ENCODE measurements at places on chromosomes 5 and 9.

DNA sequence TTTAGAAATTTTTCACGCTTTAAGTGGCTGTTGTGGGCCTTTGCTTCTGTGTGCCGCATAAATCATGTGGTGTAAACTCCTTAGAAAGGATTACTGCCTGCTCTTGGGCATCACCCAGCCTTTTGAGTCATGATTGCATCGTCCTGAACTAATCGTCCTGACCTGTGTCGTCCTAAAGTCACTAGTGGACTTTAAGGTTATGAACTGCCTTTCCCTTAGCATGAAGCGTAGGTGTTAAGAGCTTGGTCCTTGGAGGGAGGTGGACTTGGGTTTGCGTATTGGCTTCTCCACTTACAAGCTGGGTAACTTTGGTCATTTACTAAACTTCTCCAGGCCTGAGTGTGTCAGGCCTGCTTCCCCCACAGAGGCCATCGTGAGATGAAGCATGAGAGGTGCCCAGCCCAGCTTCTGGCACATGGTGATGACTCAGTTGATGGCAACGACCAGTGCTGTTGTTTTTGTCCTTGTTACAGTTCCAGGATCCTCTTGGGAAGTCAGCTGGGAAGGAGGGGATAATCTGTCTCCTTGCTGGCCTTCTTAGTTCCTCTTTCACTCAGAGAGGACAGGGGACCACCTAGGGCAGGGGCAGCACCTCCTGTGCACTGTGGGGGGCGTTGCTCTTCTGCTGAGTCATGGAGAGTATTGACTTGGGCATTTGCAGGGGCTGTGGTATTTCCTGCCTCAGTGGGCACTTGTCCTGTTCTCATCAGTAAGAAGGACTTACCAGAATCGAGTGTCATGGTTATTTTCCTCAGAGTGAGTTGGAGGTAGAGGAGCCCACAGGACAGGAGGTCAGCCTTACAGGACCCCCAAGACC is 54.2 kb upstream of the NCS1 start:
- no peak for DNase-seq

DNA sequence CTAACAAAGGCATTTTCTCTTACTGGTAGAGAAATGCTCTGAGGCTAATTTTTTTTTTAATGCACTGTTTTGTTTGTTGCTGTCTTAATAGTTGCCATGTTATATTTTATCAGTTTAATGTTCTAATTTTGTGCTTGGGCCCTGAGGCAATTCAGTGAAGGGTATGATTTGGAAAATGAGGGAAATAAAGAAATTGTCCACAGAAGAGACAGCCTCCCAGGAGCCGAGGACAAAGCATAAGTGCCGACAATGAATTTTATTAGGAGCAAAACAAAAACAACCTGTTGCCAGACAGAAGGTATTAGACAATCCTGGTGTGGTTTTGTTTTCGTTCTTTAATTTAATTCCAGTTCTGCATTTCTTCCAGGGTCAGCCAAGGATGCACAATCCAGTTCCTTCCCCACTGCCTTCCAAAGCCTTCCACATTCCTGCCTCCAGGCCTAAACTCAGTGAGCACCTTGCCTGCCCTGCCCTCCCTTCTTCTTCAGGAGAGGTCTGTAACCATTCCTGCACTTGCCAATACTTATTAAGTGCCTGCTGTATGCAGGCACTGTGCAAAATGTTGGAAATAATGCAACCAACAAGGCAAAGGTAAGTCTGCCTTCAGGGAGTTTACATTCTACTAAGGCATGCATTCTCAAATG is 4.3 kb upstream of the TCOF1 start:
- DNase-seq, result no peak

DNA sequence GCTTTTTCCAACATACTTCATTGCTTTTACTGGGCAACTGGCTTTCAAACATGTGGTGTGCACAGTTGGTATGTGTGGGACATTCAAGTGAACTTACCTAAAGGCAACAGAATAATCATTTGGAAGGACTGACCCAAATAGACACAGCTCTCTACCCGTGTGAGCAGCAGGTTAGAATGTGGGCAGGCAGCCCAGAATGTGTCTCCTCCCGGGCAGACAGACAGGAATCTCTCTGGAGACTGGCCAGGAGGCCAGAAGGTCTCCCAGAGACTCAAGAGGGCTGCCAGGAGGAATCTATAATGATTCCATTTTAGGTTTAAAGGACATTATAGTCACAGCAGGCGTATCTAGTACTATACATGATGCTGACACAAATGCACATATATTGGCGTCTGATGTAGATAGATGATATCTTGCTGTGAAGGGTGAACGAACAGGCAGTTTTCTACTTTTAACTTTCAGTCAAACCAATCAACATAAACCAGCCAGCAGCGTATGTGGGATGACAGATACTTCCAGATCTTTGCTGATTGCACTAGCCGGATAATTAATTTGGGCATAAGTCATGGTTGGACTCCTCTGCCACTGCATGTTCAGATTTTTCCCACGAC is 297.4 kb upstream of the ZNF608 start:
- DNase-seq, result no peak

DNA sequence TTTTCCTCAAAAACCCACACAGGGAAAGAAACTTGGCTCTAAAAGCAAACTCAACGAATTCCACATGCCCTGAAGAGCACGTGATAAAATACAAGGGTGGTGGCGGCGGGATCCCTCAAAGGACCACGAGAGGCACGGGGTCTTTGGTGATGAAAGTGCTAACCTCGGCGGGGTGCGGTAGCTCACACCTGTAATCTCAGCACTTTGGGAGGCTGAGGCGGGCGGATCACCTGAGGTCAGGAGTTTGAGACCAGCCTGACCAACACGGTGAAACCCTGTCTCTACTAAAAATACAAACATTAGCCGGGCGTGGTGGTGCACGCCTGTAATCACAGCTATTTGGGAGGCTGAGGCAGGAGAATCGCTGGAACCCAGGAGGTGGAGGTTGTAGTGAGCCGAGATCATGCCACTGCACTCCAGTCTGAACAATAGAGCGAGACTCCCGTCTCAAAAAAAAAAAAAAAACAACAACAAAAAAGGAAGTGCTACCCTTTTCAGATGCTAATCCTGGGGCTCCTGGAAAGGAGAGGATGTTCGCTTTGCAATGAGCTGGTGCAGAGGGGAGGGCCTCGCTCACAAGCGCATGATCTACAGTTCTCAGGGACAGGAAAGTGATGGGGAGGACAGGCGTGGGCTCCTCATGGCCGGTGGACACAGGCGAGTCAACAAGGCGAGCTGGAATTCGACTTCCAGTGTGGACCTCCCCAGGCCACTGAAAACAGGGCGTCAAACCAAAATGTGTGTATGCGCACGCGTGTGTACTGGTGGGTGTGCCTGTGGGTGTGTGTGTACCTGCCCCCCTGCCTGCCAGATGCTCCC is 54.1 kb downstream of the USP20 start:
- DNase-seq, result no peak

- DNase-seq, result no peak
These were observed 566.1 kb downstream of the ZNF608 start for GRCh38 chr5:124180299-124180874.

DNA sequence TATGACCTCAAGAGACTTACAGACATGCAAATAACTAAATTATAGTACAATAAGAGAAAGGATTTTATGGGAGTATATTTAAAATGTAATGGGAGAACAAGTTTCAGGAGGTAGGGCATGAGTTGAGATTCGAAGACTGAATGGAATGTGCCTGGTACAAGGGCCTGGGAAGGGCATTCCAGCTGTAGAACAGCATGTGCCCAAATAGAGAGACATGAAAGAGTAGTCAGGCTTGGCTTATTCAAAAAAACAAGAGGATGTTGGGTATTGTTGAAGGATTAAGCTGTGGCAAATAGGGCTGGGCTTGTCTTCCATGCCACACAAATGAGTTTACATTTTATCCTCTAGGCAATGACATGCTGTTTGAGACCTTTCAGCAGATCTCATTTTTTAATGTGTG is 86.9 kb downstream of the FOCAD start:
- no peak for DNase-seq

DNA sequence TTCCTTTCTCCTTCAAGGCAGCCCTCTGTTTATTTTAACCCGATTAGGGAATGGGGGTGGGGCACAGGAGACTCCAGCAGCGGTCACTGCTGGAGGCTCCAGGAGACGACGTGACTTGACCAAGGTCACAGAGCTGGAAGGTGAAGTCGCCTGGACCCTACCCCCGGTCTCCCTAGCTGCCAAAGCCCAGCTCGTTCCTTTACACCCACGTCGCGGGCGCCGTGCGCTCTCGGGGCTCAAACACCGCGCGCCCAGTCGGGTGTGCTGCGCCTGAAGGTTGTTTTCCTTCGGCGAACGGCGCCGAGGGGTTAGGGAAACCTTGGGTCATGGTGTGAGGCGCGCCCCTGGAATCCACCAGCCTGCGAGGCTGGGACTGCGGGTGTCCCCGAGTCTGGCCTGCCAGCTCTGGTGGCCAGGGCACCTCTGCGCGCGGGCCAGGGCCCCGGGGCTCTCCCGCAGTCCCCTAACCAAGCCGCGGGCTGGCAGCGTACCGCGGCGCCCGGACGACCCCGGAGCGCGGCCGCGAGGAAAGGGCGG is 747 bp upstream of the UNC5A start:
- DNase-seq, result no peak

DNA sequence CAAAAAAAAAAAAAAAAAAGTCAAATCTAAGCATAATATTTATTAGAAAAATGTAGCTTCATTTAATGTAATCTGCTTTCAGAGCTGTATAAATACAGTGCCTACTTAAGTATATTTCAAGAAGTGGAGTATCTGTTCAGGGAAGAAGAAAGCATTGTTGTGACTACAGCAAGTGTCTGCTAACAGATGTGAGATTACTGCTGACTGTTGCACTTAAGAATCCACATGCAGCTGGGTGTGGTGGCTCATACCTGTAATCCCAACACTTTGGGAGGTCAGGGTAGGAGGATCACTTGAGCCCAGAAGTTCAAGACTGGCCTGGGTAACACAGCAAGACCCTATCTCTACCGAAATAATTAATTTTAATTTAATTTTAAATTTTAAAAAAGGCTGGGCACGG is 19.0 kb downstream of the KDM3B start:
- DNase-seq, result no peak

DNA sequence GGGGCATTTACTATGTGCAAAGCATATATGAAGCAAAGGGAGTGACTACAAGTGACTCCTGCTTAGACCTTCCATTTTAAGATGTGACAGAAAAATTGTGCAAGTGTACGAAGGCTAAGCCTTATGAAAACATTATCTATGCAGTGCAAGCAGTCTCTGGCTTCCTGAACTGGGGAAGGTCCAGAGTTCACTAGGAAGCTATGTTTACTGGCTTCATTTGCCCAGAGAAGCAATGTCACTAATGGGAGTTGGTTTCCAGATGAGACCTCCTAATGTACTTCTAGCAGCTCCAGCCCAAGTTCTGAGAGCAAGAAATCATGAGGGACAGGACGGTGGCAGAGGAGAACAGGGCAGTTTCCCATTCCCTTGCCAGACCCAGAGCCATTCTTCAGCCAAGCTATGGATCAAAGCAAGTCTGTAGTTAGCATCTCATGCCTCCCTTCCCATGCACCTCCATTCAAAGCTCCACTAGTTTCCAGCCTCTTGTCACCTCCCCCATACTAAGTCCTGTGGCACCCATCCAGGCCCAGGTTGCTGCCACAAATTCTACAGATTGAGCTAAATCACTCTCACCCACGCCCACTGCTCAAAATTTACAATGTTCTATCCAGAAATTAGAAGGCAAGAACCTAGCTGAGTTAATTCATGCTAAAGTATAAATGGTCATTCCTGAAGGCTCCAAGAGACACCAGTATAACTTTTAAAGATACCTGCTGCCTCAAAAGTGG is 21.8 kb downstream of the MCTP1 start:
- DNase-seq, result no peak

- no peak for DNase-seq
These were observed 133.1 kb downstream of the DENND1A start for GRCh38 chr9:123796618-123797484.

DNA sequence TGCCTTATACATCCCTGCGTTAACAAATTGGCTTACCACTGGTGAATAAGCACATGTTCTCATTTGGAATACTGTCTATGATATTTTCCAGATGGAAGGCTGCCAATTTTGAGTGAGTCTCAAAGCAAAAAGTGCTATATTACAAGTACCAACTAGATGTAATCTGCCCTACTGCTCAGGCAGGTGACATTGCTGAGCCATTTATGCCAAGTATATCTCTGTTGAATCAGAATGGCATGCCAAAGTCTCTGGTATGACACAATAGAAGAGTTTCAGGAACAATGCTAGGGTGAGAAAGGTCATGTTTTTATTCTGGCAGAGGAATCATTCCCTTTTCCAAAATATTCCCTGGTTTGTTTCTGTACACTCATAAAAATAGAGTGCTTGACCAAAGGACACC is 356.5 kb downstream of the CDH9 start:
- DNase-seq, result no peak

DNA sequence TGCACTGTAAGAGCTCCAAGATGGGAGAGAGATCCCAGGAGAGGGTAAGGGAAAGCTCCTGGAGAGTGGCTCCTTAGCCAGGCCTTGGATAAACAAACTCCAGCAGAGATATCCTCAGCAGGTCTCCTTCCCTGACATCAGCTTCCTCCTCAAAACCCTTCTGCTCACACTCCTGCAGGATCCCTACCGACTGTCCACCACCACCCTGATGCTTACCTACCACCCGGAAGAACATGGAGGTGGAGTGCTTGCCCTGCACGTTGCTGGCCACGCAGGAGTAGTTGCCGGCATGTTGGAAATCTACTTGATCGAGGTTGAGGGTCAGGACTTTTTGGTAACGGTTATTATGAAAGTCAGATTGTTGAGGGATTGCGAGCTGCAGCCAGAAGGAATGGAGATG is 9.3 kb downstream of the CSF1R start:
- no peak for DNase-seq

DNA sequence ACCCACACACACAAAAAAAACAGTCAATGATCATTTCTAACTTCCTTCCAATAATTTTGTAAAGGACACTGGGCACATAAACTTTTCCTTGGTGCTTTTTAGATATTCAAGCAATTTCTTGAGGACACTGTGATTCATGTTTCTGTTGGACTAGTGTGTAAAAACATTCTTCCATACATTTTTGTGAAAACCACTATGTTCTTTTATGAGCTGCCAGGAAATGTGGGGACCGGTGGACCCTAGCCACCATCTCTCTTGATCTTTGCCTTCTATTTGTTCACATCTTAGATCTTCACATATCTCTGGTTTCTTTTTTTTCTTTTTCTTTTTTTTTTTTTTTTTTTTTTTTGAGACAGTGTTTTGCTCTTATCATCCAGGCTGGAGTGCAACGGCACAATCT is 287.4 kb downstream of the GLIS3 start:
- no peak for DNase-seq

DNA sequence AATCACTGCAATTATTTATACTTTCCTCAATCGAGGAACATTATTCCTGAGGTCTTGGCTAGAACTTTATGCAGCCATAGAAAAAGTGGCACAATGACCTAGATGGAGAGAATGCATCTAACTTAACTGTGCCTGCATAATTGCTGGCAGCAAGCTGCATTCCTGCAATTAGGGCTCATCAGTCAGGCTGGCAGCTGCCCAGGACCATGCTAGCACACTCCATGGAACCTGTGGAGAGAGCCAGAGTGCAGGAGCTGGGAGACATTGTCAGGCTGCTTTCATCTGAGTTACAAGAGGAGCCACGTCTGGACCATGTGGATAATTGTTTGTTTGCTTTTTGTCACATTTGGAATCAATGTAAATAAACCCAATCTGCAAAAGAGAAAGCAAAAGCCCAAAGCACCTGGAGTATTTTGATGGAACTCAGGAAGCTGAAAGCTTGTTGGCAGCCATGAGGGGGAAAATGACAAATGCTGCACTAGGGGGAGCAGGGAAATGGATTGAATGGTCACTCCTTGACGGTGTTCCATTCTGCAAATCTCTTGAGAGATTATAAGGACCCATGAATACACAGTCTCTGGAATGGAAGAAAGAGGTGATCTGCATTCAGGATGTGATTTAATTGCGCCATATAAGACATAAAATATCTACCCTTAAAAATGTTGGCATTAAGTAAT is 839.9 kb downstream of the MAT2B start:
- no peak for DNase-seq

Data from activated naive CD4-positive, alpha-beta T cell (primary cell).